ENCODE measurements at places on chromosomes 2 and 18. TPM values are rescaled to one million over a fixed set of nuclear protein-coding genes. Genes with fewer than 3 reads are reported as not detected.

EMILIN1 gene
- total RNA-seq = 16.6 TPM

TUBA3E gene
- not detected for total RNA-seq

COLEC12 gene
- total RNA-seq = 13.8 TPM

TMEM247 gene
- total RNA-seq = not detected

KLHL30 gene
- not detected for total RNA-seq

C2orf78 gene
- not detected for total RNA-seq

FIGN gene
- 6.6 TPM for total RNA-seq

- no peaks in the 10 kb centered on the region for H3K36me3 ChIP-seq
- H3K27ac ChIP-seq = no peak overlapping the region
- DNase-seq = no peak
- H3K27me3 ChIP-seq = no peaks in the 10 kb centered on the region
- H3K4me3 ChIP-seq = no peak overlapping the region
- H3K4me1 ChIP-seq = no peaks in the 10 kb centered on the region
Observed at GRCh38 chr2:237195396-237196120, 109.9 kb downstream of the COPS8 start.

- no peak overlapping the region for H3K4me3 ChIP-seq
- no peaks in the 10 kb centered on the region for H3K27me3 ChIP-seq
- H3K4me1 ChIP-seq = no peaks in the 10 kb centered on the region
- H3K27ac ChIP-seq = no peak overlapping the region
- no peaks in the 10 kb centered on the region for H3K36me3 ChIP-seq
Observed at GRCh38 chr2:3485166-3485565, 34.2 kb downstream of the ADI1 start.

- H3K27ac ChIP-seq = no peak overlapping the region
- no peaks in the 10 kb centered on the region for H3K36me3 ChIP-seq
- no peak for DNase-seq
- peak overlapping the region; percentile 30 for H3K4me3 ChIP-seq
Observed at GRCh38 chr2:73981081-73982001, 3.4 kb upstream of the TET3 start.

GRCh38 chr2:62471816-62472215 lies 34.2 kb downstream of the TMEM17 start:
- H3K4me1 ChIP-seq = peaks cover 15% of the 10 kb centered on the region
- H3K4me3 ChIP-seq = no peak overlapping the region
- DNase-seq = no peak
- H3K27me3 ChIP-seq = no peaks in the 10 kb centered on the region

DNA sequence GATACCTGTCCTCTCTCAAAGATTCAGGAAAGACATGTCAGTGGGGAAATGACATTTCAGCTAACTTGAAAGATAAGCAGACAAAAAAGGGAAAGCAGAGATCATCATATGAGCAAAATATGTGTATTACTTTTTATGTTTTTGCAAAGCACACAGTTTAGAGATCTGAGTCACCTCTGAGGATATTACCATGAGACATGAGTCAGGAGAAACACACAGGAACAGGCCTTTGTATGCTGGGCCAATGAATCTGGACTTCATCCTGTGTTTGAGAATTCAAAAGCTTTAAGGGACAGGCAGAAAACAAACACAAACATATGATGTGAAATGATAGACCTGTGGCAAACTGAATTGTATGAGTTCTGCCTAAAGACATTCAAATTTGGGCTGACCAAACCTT lies 306.0 kb upstream of the EPC2 start:
- no peak overlapping the region for H3K4me3 ChIP-seq
- no peaks in the 10 kb centered on the region for H3K36me3 ChIP-seq
- peak; percentile 83 for DNase-seq
- peak overlapping the region; percentile 70 for H3K27ac ChIP-seq
- peaks cover 12% of the 10 kb centered on the region for H3K4me1 ChIP-seq

DNA sequence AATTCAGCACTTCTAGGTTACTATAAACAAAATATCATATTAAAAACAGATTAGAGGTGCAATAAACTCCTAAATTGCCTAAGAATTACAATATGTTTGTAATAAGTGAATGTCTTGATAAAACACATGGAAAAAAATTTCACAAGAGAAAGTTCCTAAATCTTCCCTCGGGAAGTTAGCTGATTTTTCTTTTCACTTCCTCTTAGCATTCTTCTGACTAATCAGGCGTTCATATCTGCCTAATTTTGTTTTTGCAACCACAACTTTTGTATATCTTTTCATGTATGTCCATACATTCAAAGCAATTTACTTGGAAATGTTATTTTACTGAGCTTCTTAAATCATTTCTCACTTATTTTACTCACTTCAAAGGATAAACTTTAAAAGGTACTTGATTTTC lies 88.5 kb downstream of the RTTN start:
- H3K27me3 ChIP-seq = no peaks in the 10 kb centered on the region
- no peak overlapping the region for H3K27ac ChIP-seq
- peak; percentile 12 for DNase-seq
- H3K4me3 ChIP-seq = no peak overlapping the region

GRCh38 chr18:39863916-39864315 lies 2091.1 kb upstream of the PIK3C3 start:
- H3K36me3 ChIP-seq = no peaks in the 10 kb centered on the region
- peak; percentile 13 for DNase-seq
- H3K4me3 ChIP-seq = no peak overlapping the region
- H3K27ac ChIP-seq = no peak overlapping the region
- H3K27me3 ChIP-seq = no peaks in the 10 kb centered on the region
- H3K4me1 ChIP-seq = no peaks in the 10 kb centered on the region

GRCh38 chr2:79621252-79621651 lies 108.4 kb downstream of the CTNNA2 start:
- no peak overlapping the region for H3K4me3 ChIP-seq
- H3K36me3 ChIP-seq = no peaks in the 10 kb centered on the region
- H3K4me1 ChIP-seq = no peaks in the 10 kb centered on the region
- H3K27me3 ChIP-seq = no peaks in the 10 kb centered on the region
- H3K27ac ChIP-seq = no peak overlapping the region

DNA sequence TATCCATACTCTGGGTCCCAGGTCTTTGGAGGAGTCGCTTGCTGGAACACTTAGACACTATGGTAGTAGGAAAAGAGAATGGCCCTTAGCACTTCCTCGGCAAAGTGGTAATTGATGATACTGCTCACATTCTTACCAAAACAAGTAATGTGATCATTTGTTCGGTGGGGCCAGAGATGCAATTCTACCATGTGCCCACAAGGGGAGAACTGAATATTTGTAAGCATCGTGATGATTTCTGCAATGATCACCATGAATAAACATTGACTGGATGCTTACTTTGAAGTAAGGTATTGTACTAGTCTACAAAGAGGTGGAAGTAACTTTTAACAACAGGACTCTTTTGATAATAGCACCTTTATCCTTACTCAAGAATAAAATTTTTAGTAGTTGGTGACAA lies 109.7 kb downstream of the CD8B2 start:
- no peak overlapping the region for H3K27ac ChIP-seq
- no peaks in the 10 kb centered on the region for H3K36me3 ChIP-seq
- no peaks in the 10 kb centered on the region for H3K4me1 ChIP-seq

- no peaks in the 10 kb centered on the region for H3K36me3 ChIP-seq
- no peak overlapping the region for H3K4me3 ChIP-seq
Observed at GRCh38 chr18:2168022-2168421, 403.3 kb downstream of the METTL4 start.

DNA sequence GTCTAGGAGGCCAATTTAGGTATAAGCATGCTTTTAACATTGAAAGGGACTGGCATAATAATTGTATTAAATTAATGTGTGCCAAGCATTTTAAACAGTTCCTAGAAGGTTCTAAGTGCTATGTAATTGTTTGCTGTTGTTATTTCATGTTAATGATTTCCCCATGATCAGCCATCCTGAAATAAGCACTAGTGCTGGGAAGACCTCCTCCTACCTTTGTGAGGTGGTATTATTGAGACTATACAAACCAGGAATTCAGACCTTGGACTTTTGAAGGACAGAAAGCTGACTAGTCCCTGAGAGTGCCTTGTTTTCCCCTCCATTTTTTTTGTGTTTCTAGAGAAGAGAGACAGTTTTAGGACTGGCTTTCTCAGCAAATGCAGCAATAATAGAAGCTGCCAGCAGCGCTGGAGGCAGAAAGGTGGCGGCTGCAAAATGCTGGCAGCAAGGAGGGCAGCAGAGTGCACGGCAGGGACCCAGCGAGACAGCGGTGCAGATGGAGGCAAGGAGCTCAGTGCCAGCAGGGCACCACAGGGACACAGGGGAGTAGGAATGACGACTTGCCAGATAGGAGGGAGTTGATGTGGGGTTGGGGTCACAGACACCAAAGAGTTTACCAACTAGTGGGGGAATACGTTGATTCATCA lies 25.3 kb downstream of the NABP1 start:
- no peak overlapping the region for H3K4me3 ChIP-seq
- H3K27ac ChIP-seq = no peak overlapping the region
- no peak for DNase-seq
- H3K4me1 ChIP-seq = no peaks in the 10 kb centered on the region
- H3K36me3 ChIP-seq = no peaks in the 10 kb centered on the region

- no peak overlapping the region for H3K4me3 ChIP-seq
- H3K27ac ChIP-seq = no peak overlapping the region
- peaks cover 14% of the 10 kb centered on the region for H3K4me1 ChIP-seq
Observed at GRCh38 chr2:171083451-171083850, 77.2 kb downstream of the TLK1 start.

DNA sequence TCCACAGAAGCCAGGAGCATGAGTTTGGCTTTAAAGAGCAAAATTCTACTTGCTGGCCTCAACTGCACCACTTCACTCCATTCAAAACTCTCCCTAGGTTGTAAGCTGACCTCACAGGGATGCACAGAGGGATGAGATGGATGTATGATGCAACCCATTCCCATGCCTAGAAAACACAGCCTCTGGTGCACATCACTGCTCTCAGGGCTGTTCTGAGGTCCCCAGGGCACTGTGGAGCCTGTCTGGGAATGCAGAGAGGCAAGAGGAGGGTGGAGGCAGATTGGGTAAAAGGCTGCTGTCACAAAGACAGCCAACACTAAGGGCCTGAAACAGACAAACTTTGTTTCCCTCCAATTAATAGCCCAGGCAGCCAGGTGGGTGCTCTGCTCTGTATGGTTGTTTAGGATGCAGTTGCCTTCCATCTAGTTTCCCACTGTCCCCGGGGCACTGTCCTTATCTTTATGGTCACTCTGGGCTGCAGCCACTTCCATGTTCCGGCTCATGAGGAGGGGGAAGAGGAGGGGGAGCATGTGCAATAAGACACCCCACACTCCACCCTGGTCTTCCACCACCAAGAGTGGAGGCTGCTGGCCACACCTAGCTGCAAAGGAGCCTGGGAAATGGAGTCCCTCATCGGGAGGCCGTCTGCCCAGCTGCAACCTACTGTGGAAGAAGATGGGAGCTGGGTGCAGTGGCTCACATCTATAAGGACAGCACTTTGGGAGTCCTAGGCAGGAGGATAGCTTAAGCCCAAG lies 7.0 kb downstream of the GPR45 start:
- H3K4me1 ChIP-seq = no peaks in the 10 kb centered on the region
- no peak for DNase-seq
- no peak overlapping the region for H3K4me3 ChIP-seq
- no peaks in the 10 kb centered on the region for H3K27me3 ChIP-seq

GRCh38 chr2:20444101-20444992 lies 2.5 kb upstream of the RHOB start:
- no peaks in the 10 kb centered on the region for H3K27me3 ChIP-seq
- peak overlapping the region; percentile 3 for H3K4me3 ChIP-seq
- H3K27ac ChIP-seq = peak overlapping the region; percentile 61
- peak; percentile 92 for DNase-seq
- H3K36me3 ChIP-seq = peaks cover 15% of the 10 kb centered on the region

- no peaks in the 10 kb centered on the region for H3K36me3 ChIP-seq
- no peak overlapping the region for H3K4me3 ChIP-seq
- no peak overlapping the region for H3K27ac ChIP-seq
Observed at GRCh38 chr18:44876755-44877154, 196.1 kb downstream of the SETBP1 start.

GRCh38 chr2:203997980-203998809 lies 61.6 kb downstream of the ICOS start:
- no peak overlapping the region for H3K4me3 ChIP-seq
- H3K36me3 ChIP-seq = no peaks in the 10 kb centered on the region
- DNase-seq = no peak
- no peaks in the 10 kb centered on the region for H3K4me1 ChIP-seq
- no peak overlapping the region for H3K27ac ChIP-seq

DNA sequence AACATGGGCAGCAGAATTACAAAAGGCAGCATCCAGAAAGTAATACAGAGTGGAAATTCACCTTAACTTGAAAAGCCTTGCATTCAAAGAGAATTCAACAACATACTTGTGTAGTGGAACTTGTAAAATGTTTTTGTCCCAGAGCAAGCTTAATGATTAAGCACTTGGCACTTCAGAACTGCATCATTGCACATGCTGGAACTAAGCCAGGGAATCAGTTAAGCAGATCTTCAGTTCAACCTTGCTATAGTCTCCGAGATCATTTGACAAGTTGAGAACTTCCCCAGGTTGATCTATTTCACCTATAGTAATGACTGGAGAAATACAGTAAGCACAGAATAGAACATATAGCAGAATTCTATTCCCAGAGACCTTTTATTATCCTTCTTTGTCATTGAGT lies 1337.2 kb upstream of the NXPH2 start:
- H3K4me3 ChIP-seq = no peak overlapping the region
- no peak overlapping the region for H3K27ac ChIP-seq
